ENCODE measurements at places on chromosomes 6 and 20. TPM values are rescaled to one million over a fixed set of nuclear protein-coding genes. Genes with fewer than 3 reads are reported as not detected.
A peak's percentile ranks its signal among the peaks of the same experiment; 100 is the strongest.

The BPIFB4 gene
- total RNA-seq = not detected

The TRAPPC3L gene
- total RNA-seq = not detected

The PHACTR1 gene
- total RNA-seq = 0.04 TPM

The OPRL1 gene
- total RNA-seq = 0.44 TPM

The PLEKHG1 gene
- total RNA-seq = 8.8 TPM

The STMND1 gene
- total RNA-seq = not detected

The PCNA gene
- 654 TPM for total RNA-seq

The SLC35D3 gene
- not detected for total RNA-seq

The SLC24A3 gene
- not detected for total RNA-seq

The SAMD5 gene
- 0.02 TPM for total RNA-seq

GRCh38 chr6:45661661-45662060, 283.9 kb upstream of the SUPT3H start:
- DNase-seq = no peak

- no peak for DNase-seq
These were observed 12.7 kb upstream of the STK35 start for GRCh38 chr20:2088891-2089290.

DNA sequence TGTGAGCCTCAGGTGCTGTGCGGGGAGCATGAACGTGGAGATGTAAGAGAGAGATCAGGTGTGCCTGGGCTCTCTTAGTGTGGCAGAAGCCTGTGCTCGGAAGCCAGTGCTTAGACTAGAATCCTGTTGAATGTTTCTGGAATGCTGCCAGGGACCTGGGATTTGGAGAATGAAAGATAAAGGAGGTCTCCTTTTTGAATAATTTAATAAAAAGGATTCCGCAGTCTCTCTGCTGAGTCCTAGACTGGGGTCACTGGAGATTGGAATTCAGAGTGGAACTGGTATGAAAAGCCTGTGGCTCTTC, 18.8 kb upstream of the EFCAB8 start:
- no peak for DNase-seq

- no peak for DNase-seq
These were observed 70.9 kb downstream of the REV3L start for GRCh38 chr6:111411978-111412566.

GRCh38 chr20:61322151-61322865, 70.2 kb downstream of the CDH4 start:
- no peak for DNase-seq

DNA sequence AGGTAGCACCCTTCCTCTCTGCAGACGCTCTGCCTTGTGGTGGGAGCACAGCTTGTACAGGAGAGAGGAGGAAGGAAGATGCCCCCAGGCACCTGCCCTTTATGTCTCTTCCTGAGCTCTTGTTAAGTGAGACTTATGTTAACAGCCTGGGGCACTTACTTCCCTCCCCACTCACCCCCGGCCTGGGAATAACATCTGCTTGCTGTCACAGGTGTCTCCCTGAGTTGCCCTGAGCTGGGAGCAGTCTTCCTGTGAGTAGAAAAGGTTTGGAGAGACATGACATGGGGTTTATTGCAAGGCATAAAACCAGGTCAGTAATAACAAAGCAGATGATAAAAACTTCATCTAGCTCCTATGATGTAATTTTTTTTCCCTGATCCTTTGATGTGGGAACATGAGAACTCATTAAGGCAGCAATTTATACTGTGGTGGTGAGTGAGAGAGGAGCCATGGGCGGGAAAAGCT, 1.9 kb downstream of the SSTR4 start:
- no peak for DNase-seq

DNA sequence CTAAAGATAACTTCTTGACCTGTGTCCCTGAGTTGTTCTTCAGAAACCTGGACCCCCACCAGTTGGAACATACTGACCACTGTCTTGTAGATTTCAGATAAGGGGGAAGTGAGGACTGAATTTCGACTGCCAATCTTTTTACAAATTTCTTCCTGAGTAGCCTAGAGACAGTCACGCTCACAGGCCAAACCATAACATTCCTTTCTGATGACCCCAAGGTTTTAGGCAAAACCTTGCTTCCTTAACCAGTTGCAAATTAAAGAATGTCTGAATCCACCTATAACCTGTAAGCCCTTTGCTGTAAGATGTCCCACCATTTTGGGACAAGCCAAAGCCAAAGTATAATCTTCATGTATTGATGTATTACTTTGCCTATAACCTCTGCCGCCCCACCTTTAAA, 306.9 kb downstream of the LRFN2 start:
- DNase-seq = no peak

- no peak for DNase-seq
These were observed 21.9 kb downstream of the NCOA7 start for GRCh38 chr6:125812394-125813292.

- no peak for DNase-seq
These were observed 38.4 kb upstream of the TGM2 start for GRCh38 chr20:38203337-38203980.

DNA sequence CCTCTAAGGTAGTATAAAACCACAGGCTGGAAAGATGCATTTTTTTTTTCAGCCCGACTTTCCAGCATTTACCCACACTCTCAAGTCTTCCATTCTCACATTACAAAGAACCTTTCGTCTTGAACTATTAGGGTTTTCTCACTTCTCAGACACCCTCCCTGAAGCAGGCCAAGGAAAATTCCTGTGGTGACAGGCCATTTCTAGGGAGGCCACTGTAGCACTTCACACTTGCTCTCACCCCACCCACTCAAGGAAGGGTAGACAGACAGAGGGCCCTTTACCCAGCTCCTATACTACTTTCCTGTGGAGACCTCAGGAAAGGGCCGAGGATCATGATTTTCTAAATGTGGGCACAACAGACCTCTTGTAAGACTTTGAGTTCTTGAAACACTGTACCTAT, 27.7 kb downstream of the KCNS1 start:
- no peak for DNase-seq

- DNase-seq = no peak
These were observed 15.0 kb upstream of the IFNGR1 start for GRCh38 chr6:137233911-137234863.

GRCh38 chr20:6780433-6781190, 13.1 kb downstream of the BMP2 start:
- no peak for DNase-seq

DNA sequence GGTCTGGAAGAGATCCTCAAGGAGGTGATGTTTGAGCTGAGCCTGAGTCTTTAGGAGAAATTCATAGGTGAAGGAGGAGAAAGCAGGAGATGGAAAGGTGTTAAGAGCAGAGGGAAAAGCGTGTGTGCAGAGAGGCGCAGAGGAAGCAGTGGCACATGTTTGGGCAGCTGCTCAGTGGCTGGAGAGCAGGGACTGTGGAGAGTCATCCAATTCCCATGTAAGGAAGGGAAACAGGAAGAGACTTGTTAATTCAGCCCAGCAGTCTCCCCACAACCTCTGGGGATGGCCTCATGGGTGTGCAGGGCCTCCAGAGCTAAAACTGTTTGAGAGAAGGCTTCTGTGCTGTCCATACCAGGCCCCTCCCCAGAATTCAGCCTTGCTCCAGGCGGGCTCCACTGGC, 16.2 kb downstream of the AAR2 start:
- no peak for DNase-seq

DNA sequence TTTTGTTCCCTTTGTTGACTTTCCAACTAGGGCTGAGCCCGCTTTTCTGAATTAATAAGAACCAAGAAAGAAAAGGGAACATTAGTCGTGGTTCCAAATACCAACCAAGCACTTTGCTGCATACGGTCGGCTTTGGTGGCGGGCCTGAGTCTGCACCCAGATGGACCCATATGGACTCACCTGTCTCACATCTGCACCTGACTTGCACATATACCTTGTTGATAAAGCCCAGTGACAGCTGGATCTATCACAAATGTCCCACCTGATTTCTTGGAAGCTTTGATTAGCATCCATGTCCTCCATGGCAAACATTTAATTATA, 39.0 kb downstream of the TPD52L1 start:
- no peak for DNase-seq

DNA sequence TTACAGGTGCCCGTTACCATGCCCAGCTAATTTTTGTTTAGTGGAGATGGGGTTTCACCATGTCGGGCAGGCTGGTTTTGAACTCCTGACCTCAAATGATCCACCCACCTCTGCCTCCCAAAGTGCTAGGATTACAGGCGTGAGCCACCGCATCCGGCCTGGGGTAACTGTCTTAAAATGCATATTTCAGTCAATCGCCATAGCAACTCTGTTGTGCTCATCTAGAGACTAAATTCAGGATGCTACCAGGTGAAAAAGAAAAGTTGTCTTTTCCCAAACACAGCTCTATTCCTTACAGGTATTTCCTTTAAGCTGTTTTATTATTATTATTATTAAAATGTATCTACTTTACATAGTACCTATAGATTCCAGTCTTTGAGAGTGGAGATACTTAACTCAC, 66.6 kb downstream of the RNF182 start:
- no peak for DNase-seq

DNA sequence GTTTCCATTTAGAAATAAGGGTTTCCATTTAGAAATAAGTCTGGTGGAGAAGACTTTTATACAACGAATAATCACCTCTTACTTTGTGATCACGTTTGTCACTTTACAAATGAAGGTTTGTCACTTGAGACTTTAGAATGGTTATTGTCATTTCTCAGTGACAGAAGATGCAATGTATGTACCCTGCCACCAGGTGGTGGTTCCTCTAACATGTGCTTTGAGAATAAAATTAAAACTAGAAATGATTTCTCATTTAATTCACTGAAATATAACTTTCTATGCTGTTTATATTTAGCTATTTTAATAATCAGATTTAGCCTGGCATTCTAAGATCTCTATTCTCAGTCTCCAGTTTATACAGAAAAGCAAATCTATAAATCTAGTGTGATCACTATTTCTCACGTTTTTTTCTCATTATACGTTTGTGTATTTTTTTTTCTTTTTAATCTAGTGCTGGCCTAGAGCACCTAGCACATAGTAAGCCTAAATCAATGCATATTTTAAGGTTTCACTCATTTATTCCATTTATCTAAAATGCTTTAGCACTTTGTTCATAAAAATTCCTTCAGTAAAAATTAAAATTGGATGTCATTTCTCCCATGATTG, 57.4 kb upstream of the TFAP2D start:
- no peak for DNase-seq

DNA sequence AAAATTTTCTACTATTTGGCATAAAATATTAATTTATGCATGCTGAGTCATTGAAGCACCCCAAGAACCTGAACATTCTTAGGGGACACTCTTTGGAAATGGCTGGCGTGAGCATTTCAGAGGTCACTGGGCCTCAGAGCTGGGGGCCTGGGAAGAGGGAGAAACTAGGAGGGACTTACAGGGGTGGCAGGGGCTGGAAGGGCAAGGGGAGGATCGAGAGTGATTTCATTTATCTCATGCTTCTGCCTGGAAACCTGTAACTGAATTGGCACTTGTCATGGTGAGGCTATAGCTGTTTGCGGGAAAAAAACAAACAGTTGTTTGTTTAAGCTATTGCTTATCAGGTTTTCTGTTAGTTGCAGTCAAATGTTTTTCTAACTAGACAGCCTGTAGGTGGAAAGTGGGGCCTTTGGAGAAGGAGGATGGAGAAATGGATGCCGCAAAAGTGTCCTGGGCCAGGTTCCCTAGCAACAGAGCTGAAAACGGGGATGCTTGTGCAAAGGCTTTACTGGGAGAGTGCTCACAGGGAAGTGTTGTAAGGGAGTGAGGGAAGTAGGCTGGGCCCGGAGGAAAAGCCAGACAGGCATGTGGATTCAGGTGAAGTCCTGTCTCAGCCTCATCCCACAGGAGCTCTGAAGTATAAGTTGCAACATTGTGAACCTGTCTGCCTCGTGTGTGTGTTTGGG, 36.4 kb upstream of the KAT14 start:
- no peak for DNase-seq

DNA sequence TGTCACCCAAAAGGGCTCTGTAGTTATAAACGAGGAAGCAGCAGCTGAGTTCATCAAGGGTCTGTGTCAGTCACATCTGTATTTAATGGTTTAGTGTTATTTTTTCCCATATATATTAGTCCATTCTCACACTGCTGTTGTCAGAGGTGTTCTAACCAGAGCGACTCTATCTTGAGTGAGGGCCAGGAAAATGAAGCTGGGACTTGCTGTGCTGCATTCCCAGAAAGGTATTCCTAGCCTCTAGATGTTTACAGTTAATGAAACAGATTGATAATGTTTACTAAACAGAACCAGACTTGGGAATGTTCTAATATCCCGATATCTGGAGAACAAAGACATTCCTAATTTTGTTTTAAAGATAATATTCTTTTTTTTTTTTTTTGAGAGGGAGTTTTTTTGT, 48.0 kb upstream of the SEC63 start:
- DNase-seq = no peak

DNA sequence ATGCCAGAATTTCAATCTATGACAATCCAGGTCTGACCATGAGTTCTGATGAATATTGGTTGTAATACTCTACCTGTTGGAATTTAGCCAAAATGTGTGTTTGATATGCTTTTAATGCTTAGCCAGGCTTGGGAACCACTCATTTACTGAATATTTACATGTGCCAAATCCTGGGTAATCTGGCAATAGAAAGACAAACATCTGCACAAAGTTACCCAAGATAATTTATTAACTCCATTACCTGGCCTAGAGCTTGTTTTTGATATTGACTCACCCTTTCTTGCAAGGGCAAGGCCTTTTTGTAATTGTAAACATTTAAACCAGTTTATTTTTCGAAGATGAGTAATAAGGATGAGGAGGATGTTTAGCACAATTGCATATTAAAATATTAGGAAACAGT, 13.5 kb upstream of the CD2AP start:
- DNase-seq = no peak

DNA sequence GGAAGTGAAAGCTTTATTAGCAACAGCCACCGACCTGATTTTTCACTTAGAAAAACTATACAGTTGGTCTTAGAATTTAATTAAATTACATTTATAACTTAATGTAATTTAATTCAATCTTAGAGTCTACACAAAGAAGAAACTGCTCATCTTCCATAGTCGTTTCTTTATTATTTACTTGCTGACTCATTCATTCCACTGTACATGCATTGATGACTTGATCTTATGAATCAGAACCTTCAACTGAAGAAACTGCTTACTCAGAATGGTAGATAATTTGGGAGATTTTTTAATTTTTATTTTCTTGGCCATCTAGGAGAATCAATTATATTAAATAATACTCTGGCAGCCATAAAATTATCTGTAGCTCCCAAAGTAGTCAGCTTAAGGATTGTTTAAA, 1021.6 kb upstream of the FLRT3 start:
- no peak for DNase-seq

- no peak for DNase-seq
These were observed 135.1 kb downstream of the MRPL14 start for GRCh38 chr6:43992126-43992663.

- DNase-seq = peak; percentile 80
These were observed 38.7 kb downstream of the MAP3K5 start for GRCh38 chr6:136753624-136754023.
